ENCODE measurements at places on chromosomes 7 and 10.

GRCh38 chr10:43867667-43868565, 219.2 kb upstream of the ZNF32 start:
- peak; percentile 70 for DNase-seq

DNA sequence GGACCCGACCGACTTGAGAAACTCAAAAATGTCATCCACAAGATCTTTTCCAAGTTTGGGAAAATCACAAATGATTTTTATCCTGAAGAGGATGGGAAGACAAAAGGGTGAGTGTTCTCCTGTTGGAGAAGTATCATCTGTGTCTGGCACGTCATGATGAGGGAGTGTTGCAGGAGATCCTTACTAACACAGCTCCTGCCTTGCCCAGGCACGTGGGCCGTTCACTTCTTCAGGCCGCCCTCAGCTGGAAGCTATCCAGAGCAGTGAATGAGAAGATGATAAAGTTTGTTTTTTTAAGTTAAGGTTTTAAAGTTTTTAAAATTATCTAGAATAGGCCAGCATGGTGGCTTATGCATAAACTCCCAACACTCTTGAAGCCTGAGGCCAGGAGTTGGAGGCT, 6.2 kb downstream of the EIF3B start:
- no peak for DNase-seq

DNA sequence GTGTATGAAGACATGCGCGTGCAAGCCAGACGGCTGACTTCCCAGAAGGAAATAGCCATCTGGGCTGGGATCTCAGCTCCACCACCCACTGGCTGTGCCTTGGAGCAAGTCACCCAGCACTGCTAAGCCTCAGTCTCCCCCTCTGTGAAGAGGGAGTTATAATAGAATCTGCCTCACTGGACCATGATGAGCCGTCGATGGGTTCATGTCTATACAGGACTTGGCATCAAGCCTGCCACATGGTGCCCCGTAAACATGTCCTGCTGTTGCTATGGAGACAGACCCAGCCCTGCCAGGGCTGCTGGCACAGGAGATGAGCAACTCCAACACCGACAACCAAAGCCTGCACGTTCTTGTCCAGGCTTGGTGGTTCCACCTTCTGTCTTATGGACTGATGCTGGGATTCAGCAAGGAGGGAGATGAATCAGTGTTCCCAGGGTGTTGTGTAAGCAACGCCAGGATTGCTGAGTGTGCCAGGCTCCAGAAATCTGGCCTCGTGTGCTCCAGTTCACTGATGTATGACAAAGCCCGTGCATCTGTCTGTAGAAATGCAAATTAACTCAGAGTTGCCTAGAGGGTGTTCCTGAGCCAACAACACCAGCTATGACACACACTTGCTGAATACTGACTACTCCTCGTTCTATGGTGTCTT, 5.6 kb downstream of the GPR15LG start:
- DNase-seq, result no peak

GRCh38 chr10:24008164-24009091, 200.5 kb upstream of the KIAA1217 start:
- no peak for DNase-seq

GRCh38 chr10:31599626-31600504, 280.8 kb downstream of the ZEB1 start:
- peak; percentile 42 for DNase-seq

- DNase-seq, result no peak
These were observed 403.6 kb downstream of the NRG3 start for GRCh38 chr10:82278401-82279182.

DNA sequence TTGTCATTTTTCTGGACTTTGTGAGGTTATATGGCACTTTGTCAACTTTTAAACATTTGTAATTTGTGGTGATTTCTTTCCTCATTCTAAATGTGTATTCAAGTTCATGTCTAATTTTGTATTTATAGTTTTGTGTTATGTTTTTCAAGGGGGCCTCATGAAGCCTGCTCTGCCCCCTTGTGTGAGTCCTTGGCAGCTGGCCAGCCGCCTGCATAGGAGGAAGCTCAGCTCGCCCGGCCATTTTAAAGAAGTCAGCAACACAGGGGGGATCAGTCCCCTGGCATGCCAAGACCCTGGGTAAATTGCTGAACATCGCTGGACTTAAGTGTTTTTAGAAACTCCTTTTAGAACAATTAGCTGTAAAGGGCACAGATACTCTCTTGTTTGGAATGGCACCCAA, 123.0 kb downstream of the ANLN start:
- no peak for DNase-seq

- DNase-seq, result no peak
These were observed 35.9 kb upstream of the CCSER2 start for GRCh38 chr10:84292502-84292901.

DNA sequence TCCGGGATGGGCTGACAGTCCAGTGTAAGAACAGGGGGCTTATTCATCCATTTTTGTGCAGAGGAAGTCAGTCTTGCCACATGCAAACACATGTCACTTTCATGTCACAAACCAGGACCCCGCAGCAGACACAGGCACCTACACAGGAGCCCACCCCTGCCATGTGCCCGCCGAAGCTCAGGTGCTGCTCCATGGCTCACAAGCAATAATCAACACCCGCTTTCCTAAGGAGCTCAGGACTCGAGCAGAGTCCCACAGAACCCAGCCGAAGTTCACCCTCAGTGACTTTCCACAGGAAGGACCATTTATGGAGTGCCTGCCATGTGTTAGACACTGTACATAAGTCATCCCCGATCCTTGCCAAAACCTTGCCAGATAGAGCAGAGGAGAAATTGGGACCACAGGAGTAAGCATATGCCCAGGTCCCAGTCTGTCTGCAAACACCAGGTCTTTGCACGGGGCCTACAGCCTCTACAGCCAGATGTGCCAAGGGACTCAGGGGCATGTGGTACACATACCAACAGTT, 99.4 kb downstream of the EBF3 start:
- DNase-seq, result no peak

GRCh38 chr10:132591166-132591971, 53.8 kb downstream of the INPP5A start:
- no peak for DNase-seq

GRCh38 chr10:116385994-116386809, 41.4 kb upstream of the PNLIPRP3 start:
- DNase-seq, result no peak

- DNase-seq, result no peak
These were observed 631 bp upstream of the PRKRIP1 start for GRCh38 chr7:102395592-102395872.

DNA sequence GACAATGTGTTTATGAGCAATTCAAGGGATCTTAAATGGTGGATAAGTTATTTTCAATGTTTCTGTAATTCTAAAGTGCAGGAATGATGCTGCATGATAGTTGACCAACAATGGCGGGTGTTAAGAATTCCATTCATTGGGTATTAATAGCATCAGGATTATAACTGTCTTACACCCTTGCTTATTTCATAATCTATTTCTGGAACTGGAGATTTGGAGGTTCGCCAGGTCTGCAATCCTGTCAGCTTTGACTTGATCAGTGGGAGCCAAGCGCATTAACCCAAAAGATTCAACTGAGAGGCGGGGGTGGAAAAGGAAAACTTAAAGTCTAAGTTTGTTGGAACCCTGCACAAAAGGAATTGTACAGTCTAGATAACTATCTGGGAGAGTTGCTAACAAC, 114.9 kb upstream of the ZEB1 start:
- no peak for DNase-seq

- DNase-seq, result no peak
These were observed 4.2 kb upstream of the RPEL1 start for GRCh38 chr10:103241262-103242011.

DNA sequence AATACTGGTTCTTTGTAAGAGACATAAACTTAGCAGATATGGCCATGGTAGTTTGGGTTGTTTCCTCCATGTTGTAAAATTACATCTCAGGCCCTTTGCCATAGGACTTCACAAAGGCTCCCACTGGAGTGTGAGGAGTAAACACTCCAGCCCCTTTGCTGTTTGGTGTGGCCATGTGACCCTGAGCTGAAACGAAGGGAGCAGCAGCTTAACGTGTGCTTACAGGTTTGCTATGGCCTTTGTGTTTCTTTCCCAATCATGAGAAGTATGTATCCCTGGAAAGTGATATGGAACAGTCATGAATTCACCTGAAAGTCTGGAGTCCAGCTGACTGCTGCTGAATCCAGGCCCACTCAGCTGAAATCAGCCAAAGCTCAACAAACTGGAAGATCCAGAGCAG, 23.8 kb upstream of the SFTPA1 start:
- no peak for DNase-seq

DNA sequence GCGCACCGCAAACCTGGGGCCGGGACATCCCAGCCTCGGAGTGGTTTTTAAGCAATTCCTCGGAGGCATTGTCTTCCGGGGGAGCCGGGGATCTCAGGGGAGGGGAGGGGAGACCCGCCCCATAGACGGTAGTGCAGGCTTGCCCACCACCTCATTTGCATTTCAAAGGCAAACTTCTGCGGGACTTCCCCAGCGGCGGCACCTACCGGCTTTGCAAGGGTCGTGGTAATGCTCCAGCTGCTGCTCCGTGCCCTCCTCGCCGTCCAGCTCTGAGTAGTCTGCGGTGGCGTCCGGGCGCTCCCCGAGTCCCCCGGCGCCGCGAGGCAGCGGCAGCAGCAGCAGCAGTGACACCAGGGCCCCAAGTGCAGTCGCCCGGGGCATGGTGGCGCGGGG, 425 bp downstream of the TLL2 start:
- no peak for DNase-seq

DNA sequence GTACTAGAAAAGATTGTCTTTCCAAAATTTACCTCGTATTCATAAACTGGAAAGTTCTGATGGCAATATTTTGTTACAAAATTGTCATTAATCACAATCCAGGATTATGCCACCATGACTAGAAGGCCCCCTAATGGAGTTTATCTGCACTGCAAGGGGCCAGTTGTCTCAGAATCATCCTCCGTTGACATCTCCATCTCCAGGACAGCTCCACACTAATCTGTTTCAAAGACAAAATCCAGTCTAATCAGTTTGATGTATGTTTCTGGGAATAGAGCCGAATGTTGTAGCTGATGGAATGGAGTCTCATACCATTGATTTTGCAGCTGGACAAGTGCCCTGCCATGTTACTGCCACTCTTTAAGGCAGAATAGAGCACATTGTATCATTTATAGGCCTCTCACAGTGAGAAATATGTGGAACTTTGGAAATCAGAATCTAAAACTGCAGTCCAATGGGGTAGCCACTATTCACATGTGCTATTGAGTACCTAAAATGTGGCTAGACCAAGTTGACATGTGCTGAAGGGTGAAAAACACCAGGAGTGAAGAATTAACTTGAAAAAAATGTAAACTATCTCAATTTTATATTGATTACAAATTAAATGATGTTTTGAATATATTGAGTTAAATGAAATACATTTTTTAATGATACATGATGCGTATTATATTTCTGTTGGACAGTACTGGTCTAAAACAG, 38.3 kb upstream of the TOMM7 start:
- DNase-seq, result no peak
